Brain pericyte (primary cell): ENCODE measurements at places on chromosomes 7 and 10.

DNA sequence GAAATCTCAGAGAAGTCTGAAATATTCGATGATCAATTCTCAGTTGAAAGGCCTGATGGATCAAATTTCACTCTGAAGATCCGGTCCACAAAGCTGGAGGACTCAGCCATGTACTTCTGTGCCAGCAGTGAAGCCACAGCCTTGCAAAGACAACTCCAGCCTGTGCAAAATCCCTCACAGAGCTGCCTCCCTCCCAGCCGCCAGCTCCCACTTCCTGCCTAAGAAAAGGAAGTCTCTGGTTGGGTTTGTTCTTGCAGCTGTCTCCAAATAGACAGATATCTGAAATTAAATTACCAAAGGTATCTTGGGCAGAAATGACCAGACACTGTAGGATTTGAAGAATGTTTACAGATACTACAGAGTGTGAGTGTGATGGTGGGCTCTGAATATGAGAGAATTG is 43.4 kb upstream of the PRSS58 start:
- no peak for DNase-seq

DNA sequence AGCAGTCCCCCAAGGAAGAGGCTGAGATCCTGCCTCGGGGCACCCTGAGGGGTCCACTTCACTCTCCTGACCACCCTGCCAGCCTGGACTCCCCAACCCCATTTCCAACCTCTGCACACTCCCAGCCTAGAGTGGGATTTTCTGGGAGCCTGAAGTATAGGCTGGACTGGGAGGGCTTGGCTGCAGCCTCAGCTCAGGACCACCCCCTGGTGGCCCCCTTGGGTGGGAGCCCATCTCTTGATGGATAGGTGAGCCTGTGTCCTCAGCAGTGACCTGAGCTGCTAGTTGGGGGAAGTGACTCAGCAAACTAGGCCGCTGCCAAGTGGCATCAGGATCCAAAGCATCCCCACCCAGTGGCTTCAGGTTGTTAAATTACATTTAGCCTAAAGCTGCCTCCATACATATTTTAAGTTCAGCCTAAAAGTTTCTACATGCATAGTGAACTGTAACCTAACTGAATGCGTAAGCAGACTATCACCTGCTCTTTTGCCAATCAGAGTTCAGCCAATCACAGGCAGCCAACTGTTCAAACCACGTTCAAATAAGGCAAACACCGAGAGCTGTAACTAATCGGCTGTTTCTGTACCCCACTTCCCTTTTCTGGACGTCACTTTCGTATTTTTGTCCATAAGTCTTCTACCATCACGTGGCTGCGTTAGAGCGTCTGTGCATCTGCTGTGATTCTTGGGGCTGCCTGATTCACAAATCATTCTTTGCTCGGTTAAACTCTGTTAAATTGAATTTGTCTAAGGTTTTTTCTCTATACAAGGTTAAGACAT is 144.0 kb downstream of the PLPP4 start:
- no peak for DNase-seq

GRCh38 chr7:20323595-20323994 is 7.1 kb upstream of the ITGB8 start:
- DNase-seq, result no peak

DNA sequence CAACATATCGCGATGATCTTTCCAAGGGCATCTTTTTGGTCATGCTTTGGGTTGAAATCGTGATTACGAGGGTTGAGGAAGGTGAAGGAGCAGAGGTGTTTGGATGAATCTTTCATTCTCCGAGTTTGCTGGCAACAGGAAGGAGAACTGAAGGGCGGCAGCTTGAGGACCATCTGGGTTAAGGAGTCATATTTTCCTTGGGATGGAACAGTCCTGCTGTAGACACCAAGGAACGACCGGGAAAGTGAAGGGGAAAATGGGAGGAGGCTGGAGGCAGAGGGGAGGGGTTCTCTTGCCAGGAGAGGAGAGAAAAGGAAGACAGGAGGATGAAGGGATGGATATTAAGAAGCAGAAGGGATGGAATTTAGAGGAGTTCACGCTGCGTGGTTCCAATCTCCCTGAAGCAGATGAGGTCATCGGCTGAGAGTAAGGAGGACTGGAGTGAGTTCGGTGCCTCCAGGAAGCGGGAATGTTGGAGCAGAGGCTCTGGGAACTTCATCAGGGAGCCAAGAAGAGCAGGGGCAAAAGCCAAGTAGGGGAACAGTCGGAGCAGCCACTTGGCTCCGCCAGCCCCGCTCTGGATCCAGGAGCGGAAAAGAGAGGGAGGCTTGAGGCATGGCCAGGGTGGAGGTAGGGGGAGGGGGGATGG is 116.6 kb upstream of the GALNT17 start:
- DNase-seq, result no peak

- DNase-seq, result no peak
Measured at GRCh38 chr7:149707448-149707886, 65.9 kb downstream of the ZNF467 start.

DNA sequence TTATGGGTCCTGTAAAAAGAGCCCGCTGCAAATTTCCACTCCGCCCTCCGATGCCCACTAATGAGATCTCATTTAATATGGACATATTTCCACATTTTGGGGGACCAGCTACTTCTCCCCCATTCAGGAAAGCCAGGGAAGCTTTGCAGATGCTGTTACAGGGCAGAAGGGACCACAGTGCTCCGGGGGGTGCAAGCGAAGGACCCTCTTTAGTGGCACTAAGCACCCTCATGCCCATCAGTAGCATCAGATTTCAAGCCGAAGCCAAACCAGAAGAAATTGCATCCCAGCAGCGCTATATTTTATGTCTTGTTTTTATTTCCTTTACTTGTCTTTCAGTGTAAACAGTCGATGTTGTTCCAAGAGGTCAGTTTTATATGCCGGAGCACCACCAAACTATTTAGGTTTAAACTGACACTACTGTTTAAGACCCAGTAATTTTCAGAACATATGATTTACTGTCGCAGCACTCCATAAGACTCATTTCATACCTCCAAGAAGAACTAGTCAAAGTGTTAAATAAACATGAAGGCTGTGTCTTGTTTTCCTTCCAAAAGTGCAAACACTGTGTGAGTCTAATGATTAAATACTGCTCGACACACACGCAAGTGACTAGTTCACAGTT is 122.2 kb upstream of the MGMT start:
- DNase-seq, result no peak

GRCh38 chr10:81177651-81178244 is 640.0 kb downstream of the SH2D4B start:
- DNase-seq, result no peak

DNA sequence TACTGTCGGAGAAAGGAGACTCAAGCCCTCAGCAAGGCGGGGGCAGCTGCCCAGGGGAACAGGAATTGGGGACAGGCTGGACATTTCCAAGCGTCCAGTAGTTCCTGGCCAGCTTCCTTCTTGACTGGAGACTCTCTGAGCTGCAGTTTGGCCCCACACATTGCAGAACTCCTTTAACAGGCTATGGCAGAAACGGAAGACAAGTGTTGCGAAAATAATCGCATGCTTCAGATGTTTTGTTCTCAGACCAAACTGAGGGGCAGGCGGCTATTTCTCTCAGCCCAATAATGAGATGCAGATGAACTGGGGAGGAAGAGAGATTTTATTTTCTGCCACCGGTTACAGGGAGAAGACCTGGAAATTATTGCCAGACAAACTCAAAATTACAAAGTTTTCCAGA is 88.0 kb upstream of the PFKP start:
- DNase-seq, result no peak
